ENCODE measurements at places on chromosomes 13 and 19. TPM values are rescaled to one million over a fixed set of nuclear protein-coding genes. Genes with fewer than 3 reads are reported as not detected.

The BCAM gene
- total RNA-seq, result 3.4 TPM

DNA sequence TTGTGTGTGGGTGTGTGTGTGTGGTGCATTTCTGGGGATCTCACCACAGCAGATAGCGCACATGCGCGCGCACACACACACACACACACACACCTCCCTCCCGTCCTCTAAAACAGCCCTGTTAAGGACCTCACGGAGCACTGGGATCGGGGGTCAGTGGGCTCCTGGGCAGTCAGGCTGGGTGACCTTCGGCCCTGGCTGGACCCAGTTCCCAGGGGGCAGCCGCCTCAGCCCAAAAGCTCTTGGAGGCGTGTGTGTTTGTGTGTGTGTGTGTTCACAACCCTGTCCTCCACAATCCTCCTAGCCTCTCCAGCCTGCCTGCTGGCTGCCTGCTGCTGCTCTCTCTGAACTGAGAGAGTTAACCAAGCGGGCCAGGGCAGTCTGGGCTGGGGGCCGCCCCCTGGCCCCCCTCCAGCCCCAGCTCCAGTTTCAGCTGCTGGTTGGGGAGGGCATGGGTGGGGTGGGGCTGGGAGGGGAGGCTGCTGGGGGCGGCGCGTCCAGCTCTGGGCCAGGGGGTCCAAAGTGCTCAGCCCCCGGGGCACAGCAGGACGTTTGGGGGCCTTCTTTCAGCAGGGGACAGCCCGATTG lies at the start of gene FXYD1:
Gene FXYD1 (plus strand): TSS at position 520 of the 588 bp plus-strand sequence. CDS start 1,256 bp downstream, outside the sequence.
- DNase-seq, result no peak

GRCh38 chr13:46345398-46345797 lies 41.7 kb downstream of the RUBCNL start:
- no peak for DNase-seq

The LGALS14 gene
- not detected for total RNA-seq

The ZNF665 gene
- 1.2 TPM for total RNA-seq

DNA sequence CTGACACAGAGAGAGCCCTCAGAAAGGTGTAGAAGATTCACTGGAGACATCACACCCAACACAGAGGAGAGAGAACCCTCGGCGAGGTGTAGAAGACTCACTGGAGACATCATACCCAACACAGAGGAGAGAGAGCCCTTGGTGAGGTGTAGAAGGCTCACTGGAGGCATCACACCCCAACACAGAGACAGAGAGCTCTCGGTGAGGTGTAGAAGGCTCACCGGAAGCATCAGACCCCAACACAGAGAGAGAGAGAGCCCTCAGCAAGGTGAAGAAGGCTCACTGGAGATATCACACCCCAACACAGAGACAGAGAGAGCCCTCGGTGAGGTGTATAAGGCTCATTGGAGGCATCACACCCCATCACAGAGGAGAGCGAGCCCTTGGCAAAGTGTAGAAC lies 826.5 kb downstream of the UQCRFS1 start:
- DNase-seq, result no peak

DNA sequence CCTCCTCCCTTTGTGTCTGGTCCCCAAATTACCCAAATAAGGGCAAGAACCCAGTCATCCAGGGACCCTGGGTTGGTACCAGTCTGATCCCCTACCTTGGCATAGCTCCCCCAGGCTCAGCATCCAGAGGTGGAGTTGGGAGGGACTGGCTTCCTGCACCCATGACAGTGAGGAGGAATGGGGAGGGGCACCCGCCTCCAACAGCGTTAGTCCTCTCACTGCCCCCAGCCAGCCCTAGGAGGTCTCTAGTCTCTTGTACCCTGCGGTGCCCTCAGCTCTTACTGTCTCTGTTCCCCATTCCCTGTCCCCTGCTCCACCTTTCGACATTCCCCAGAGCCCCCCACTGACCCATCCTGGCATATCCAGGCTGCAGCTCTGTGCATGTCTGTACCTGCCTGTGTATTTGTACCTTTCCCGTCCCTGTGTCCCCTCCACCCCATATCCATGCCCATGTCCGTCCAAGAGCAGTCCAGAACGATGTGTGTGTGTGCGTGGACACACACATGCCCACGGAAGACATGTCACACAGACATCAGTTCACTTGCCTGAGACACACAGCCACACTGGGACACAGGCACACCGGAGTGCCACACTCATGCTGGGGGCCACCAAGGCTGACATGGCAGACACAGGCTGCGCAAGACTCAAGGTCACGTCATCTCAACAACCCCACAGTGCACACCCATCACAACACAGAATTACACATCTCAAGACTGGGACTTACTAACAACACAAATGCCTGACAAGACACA lies 17.8 kb downstream of the ERFL start:
- no peak for DNase-seq

The PNMA8B gene
- 0.75 TPM for total RNA-seq

DNA sequence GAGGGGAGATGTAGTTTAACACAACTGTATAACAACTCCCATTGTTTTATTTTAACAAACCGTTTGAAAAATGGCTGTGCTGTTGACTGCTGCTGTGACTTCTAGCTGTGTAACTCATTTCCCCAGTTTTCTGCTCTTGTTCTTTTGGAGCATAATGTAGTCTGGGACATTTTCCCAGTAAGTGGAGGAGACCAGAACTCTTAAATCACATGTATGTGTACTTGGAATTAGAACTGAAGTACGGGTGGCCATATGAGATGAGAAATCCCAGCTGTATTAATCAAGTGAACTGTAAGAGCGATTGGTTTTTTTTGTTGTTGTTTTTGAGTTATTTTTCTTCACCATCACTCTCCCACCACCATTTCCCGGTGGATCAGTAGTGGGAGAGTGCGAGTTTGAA lies 49.4 kb upstream of the RNF113B start:
- no peak for DNase-seq

DNA sequence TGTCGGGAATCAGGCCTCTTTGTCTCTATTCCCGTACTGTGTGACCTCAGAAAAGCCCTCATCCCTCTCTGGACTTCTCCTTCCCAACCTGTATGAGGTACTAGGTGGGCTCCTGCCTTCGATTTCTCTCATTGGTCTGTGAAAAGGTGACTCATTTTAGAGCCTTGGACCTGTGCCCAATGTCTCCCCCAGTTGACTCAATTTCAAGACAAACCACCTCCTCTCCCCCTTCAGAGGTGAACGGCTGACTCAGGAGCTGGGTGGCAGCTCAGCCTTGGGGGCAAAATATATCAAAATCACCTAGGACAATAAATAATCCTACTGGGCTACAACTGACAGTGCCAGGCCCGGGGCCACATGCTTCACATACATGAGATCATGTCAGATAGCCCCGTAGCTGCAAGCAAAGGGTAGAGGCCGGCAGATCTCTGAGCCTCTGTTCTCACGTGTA lies 630 bp downstream of the COQ8B start:
- DNase-seq, result no peak

- DNase-seq, result no peak
Measured at GRCh38 chr13:99332456-99332855, 25.3 kb upstream of the GPR183 start.

DNA sequence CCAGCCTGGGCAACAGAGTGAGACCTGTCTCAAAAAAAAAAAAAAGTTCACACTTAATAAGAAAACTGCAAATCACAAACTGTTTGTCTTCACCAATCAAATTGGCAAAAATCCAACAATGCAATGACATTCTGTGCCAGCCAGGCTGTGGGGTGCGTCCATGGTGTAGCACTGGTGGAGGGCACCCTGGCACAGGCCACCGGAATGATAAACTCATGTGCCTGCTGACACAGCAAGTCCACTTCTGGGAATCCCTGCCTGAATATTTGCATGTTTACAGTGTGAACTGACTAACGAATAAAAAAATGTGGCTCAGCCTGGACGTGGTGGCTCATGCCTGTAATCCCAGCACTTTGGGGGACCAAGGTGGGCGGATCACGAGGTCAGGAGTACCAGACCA lies 1.6 kb upstream of the LRRC25 start:
- no peak for DNase-seq

The IGFL1 gene
- total RNA-seq, result not detected

- DNase-seq, result peak; percentile 77
Measured at GRCh38 chr19:45152504-45153338, 8.1 kb downstream of the NKPD1 start.

The CD37 gene
- not detected for total RNA-seq

DNA sequence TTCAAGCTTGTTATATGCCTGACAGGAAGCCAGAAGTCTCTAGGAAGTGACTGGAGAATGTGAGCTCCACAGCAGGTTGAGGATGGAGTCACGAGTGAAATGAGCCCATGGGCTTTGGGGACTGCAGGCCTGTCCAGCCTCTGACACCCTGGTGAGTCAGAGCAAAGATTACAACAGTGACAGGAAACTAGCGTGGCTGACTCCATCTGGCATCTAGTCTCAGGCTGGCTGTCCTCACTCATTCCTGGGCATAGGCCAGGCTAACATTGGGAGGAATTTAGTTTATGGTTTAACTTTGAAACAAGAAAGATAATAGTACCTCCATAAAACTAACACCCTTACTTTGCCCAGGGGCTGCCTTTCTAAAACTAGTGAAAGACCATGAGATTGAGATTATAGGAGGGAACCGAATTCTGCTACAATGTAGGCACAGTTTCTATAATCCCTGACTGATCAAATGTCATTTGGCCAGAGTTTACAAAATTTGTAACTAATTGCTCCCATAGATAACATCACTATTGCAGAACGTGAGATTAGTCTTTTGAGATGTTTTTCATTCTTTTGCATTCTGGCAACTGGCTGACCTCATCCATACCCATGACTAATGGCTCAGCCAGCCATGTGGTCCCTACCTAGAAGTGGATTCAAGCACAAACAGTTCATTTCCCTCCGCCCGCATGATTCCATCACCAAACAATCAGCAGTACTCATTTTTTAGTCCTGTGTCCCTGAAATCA lies 28.4 kb downstream of the PSG1 start:
- peak; percentile 11 for DNase-seq

The VSTM2B gene
- total RNA-seq, result not detected

- no peak for DNase-seq
Measured at GRCh38 chr13:26699197-26699490, 61.4 kb downstream of the GPR12 start.

DNA sequence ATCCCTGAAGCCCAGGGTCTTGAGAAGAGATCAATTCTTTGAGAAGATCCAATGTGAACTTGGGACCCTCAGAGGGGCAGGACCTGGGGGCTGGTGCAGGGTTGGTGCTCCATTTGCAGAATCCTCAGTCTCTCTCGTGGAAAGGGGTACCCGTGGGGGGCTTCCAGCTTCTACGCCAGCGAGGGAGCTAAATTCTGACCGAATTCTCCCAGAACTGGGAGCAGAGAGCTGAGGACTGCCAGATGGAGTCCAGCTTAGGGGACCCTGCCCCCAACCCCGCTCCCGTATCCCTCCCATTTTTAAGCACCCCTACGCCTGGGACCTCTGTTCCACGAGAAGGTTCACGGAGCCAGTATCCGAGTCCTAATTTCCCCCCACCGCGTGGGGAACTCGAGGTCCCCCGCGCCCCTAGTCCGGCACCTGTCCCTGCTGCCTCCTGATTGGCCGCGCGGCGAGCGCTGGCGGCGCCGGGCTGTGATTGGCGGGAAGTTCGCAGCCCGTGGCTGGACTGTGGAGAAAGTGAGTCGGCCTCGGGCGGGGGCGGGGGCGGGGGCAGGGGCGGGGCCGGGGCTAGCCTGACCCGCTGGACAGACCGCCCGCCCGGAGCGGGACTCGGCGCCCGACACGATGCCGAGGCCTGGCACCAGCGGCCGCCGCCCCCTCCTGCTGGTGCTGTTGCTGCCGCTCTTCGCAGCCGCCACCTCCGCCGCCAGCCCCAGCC lies 4.4 kb upstream of the LTBP4 start:
- no peak for DNase-seq
